ENCODE measurements at places on chromosomes 1 and 21. TPM values are rescaled to one million over a fixed set of nuclear protein-coding genes. Genes with fewer than 3 reads are reported as not detected.

TFAP2E gene
- 2.0 TPM for total RNA-seq

BACE2 gene
- total RNA-seq, result 103 TPM

SEC16B gene
- 2.7 TPM for total RNA-seq

FCRL4 gene
- total RNA-seq, result 0.28 TPM

PLA2G5 gene
- 23.2 TPM for total RNA-seq

INSRR gene
- 0.18 TPM for total RNA-seq

Data from prostate gland (tissue), 2 donors.